ENCODE measurements at places on chromosomes 2 and 18.

DNA sequence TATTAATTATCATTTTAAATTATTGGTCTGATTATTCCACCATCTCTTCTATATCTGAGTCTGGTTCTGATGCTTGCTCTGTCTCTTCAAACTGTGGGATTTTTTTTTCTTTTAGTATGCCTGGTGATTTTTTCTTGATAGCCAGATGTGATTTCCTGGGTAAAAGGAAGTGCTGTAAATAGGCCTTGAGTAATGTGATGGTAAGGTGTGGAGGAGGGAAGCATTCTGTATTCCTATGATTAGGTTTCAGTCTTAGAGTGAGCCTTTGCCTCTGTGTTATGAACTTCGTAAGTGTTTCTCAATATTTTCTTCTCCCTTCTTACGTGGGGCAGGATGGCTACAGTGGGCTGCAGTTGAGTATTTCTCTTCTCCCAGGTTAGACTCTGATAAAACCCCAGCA lies 103.0 kb downstream of the EHBP1 start:
- DNase-seq: no peak

DNA sequence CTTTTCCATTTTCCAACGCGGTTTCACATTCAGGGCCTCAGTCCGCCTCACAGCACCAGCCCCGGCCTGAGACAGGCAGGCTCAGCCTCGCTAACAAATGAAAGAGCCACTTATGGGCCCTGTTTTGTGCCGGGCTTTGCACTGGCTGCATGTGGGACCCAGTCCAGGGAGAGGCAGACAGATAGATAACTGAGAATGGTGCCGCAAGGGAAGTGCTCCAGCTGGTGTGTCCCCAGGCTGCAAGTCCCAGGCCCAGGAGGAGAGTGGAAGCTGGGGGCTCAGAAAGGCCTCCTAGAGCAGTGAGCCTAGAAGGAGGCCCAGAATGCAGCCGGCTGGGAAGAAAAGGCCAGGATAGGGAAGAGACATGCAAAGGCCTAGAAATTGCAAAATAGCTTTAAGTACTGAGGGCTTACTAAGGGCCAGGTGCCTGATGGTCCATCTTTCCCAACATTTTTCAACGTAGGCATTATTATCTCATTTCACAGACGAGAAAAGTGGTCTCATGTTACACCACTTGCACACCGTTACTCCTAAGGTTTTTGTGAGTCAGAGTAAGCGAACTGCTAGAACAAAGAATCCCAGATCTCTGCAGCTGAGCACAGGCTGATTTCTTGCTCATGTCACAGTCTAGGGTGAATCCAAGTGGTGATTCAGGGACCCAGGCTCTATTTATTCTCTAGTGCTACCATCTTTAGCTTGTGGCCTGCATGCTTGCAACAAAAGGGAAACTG lies 26.0 kb downstream of the ADRA2B start:
- DNase-seq: no peak

- peak; percentile 58 for DNase-seq
Observed at GRCh38 chr2:138060301-138060635, 96.0 kb downstream of the HNMT start.

DNA sequence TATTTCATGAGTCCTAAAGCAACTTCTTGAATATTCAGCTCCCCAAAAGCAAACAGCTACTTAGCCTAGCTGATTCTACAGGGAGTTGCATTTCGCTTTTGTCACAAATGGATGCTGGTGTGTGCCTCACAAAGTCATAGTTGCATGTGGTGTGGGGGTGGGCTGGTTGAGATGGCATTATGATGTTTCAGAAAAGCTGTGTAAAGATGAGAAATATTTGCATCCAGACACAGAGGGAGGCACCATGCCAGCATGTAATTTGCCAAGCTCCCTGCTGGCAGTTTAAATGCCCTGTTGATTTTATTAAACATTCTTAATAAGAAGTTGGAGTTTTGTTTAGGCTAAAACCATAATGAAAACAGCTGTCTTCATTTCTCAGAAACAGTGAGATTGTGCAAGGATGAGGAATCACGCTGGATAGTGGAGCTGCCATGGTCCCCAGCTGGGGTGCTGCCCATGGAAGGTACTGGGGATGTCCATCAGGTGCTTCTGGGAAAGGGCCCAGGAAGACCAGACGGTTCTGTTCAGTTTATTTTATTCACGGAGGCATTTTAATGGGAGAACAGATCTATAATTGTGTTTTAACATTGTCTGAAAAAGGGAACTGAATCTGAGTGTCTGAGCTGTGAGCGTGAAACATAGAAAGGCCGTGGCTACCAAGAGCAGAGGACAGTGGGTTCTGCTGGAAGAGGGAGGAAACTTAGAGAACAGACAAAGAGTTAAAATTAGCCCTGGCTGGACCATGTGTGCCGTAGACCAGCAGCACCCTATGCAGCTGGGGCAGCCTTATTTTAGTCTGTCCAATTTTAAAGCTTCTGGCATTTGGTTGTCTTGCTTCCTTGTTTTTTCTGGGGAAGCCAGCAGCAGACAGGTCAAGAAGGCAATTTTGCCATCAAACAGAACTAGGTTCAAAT lies 177.1 kb downstream of the FAM210A start:
- DNase-seq: no peak

- no peak for DNase-seq
Observed at GRCh38 chr2:32496662-32497061, 131.2 kb upstream of the TTC27 start.

DNA sequence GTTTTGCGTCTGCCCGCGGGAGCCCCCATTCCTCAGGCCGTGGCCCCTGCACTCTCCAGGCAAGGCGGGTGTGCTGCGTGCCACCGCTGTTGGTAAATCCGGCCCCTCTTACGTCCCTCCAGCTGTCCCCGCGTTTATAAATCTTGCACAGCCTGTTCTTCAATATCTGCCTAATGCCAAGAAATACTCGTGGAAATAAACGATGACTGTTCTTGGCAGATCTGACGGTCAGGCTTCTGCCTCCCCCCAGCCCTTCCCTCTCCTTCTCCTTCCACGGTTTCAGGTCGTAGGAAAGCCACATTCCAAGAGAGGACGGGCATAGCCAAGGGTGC lies 20.5 kb downstream of the ODC1 start:
- peak; percentile 33 for DNase-seq

GRCh38 chr2:140348826-140349225 lies 1568.6 kb upstream of the NXPH2 start:
- no peak for DNase-seq

- DNase-seq: no peak
Observed at GRCh38 chr2:18475884-18476283, 84.6 kb downstream of the RDH14 start.

- DNase-seq: peak; percentile 91
Observed at GRCh38 chr18:36580874-36581750, 247.7 kb downstream of the TPGS2 start.

DNA sequence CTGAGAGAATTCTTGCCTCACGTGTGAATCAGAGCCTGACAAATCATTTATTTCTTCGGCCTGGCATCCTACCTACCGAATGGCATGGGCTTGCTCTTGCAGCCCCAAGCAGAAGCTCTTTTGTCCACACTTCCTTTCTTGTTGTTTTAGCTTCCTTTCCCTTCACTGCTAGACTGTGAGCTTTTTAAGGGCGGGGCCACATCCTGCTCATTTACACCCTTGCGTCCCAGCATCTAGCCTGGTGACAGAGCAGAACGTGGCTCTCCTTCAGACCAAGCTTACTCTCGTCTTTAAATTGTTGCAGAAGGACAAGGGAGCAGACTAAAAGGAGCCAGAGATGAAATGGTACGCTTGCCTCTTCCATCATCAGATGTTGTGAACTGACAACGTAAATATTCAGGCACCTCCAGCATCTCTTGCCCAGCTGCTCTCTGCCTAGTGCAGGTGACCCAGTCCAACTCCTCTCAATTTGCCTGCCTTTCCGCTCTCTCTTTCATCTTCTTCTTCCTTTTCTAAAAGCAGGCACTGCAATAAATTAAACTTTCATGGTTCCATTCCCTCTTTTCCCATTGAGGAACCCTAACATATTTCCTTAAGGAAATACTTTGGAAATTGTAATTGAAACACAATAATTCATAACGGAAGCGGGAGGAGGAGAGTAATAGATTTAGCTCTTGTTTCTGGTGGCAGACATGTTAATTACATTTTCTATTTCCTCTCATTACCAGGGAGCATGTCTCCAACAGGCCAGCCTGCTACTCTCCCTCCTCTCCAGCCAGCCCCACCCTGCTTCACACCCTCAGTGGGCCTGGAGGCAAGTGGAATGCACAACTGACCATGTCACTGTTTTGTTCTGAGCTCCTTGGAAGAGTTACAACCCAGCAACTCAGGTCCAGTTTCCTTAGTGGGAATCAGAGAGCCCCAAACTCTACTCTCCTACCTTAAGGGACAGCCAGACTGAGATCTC lies 228.1 kb upstream of the TRIB2 start:
- no peak for DNase-seq

GRCh38 chr2:48483506-48483905 lies 46.4 kb upstream of the STON1 start:
- no peak for DNase-seq

DNA sequence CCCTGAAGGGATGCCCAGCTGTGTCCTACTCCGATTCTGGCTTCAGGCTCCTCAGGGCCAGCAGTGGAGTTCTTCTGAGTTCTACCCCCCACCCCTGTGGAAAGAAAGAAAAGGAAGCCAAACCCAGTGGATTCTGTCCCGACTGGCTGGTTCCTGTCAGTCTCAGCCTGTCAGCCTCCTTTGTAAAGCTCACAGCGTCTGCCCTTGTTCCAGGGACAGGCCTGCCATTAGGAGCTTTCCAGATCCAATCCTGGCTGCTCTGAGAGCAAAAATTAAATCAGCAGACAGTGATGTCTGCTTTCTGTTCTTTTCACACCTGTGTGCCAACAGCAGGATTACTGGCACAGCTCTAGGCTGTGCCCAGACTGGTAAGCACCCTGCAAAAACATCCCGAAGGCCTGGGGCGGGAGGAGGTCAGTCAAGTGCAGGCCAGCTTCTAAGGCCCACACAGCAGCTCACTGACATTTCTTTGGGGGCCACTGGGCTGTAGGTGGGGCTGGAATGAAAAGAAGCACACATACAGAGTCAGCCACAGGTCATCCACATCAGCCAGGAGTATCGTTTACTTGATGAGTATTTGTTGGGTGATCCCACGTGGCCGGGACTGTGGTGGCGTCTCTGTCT lies 69.1 kb downstream of the EHD3 start:
- no peak for DNase-seq

DNA sequence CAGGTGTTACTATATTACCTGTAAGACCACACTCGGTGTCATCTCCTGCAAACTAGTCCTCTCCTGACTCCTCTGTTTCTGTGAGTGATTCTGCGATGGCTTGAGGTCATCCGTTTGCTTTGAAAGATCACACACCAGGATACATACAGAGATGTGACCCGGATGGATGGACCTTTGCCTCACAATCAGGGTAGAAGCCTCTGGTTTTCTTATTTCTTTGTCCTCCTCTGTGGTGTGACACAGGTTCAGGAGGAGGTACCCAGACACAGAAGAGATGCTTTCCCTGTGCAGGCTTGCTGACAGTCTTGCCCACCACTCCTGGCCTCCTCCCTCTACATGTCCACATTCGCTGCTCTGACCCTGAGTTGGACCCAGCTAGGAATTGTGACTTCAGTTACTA lies 34.6 kb downstream of the PSD4 start:
- no peak for DNase-seq

GRCh38 chr2:160343404-160343803 lies 143.3 kb upstream of the ITGB6 start:
- no peak for DNase-seq

GRCh38 chr18:9700261-9700796 lies 7.8 kb upstream of the RAB31 start:
- DNase-seq: peak; percentile 36

- DNase-seq: no peak
Observed at GRCh38 chr2:104939570-104940217, 85.8 kb downstream of the POU3F3 start.

DNA sequence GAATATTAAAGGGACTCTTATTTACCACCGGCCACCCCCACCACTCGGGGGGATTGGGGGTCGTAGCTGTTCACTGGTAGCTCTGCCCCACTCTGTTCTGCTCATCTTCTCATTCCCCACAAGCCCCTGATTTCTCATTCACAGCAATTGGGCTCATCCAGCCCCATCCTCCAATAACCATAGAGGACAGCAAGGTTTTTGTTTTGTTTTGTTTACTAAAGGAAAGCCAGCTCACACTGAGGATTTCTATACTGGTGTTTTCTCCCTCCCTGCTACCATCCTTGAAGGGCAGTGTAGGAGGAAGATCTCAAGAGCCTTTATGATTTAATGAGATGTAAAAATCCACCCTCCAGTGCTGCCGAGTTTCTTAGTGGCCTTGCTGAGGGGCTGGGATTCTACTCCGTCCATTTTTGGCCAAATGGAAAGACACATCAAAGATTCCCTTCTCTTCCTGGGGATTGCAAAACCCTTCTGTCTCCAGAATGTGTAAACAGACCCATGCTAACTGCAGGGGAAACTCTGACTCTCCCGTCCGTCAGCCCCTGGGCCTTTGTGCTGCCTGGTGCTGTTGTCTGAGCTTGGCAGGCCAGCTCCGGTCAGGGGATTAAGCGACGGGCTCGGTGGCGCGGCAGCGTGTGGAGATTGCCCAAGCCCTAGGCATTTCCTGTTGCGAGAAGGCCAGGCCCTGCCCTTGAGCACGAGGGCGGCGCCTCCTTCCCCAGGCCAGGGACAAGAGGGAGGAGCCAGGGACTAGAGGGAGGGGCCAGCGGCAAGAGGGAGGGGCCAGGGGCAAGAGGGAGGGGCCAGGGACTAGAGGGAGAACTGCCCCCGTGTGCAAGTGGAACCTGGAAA lies 165.0 kb downstream of the ANTXR1 start:
- peak; percentile 98 for DNase-seq

- DNase-seq: no peak
Observed at GRCh38 chr2:168233166-168233565, 14.2 kb downstream of the STK39 start.

DNA sequence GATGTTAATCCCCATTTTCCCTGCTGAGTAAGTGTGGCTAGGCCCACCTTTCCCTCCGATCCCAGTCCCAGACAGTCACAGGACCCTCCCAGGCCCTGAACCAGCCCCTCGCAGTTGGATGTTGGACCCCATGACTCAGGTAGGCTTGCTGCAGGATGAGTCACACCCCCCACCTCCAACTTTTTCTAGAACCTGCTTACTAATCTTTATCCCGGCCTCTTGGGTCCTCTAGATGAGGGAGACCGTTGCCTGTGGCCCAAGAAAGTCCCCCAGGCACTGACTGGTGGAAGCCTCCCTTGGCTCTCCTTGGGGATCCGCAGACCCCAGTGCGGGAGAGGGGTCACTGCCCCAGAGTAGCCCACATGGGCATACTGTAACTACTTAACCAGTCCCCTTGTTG lies 98.5 kb downstream of the SMAD7 start:
- DNase-seq: no peak

Data from EH (cell line).